ENCODE measurements at places on chromosomes 6 and 20.
A peak's percentile ranks its signal among the peaks of the same experiment; 100 is the strongest.

- H3K27me3 ChIP-seq, result no peaks in the 10 kb centered on the region
- H3K27ac ChIP-seq, result no peak overlapping the region
- peaks cover 16% of the 10 kb centered on the region for H3K4me1 ChIP-seq
Observed at GRCh38 chr6:146856296-146856695, 257.5 kb downstream of the ADGB start.

DNA sequence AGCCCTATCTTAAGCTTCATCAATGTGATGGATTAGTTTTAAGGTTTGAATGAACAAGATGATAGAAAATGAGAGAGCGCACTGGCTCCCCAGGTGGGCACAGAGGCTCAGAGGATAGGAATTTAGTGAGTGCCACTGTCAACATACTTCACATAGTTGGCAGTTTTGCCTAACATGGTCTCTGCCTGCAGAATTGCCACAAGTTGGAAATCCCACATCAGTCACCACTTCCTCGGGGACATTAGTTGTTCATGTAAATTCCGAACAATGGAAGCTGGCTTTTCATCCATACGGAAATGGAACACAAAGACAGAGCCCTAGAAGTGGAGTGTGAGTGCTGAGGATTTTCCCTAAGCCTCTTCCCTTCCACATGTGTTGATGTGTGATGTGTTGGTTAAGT lies 123.9 kb upstream of the PHACTR1 start:
- H3K27me3 ChIP-seq, result no peaks in the 10 kb centered on the region
- H3K27ac ChIP-seq, result no peak overlapping the region
- no peaks in the 10 kb centered on the region for H3K36me3 ChIP-seq
- no peak for DNase-seq

DNA sequence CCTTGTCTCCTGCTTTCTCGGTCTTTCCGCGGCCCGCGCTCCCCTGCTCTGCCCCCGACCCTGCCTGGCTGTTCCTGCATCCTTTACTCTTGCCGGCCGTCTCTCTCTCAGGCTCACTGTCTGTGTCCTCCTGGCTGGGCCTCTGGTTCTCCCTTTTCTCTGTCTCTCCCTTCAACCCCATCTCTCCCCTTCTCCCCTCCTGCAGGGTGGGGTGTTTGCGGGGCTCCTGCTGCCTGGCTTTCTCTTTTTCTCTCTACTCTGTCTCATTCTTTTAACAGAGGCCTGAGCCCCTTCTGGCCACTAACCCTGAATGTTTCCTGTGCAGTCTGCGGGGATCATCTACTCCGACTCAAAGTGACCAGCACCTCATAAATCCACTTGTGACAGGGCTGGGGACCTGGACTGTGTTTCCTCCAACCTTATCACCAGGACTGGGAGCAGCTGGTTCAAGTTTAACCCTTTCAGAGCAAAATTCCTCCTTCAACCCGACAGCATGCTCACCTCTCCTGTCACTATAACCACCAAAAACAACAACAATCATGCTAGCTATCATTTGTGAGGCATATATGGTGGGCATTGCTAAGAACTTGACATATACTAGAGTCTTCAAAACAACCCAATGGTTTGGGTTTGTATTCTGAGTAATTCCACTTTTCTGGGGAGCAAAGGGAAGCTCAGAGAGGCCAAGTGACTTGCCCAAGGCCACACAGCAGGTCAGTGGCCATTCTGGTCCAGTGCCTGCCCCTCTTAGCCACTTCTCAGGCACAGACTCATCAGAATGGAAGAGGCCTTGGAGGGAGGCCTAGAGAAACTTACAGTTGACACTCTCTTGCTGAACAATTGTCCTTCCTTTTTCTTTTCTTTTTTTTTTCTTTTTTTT lies 811 bp upstream of the RSPO4 start:
- peak; percentile 6 for DNase-seq
- H3K4me3 ChIP-seq, result peak overlapping the region; percentile 36
- no peak overlapping the region for H3K27ac ChIP-seq
- no peaks in the 10 kb centered on the region for H3K36me3 ChIP-seq

GRCh38 chr20:33437141-33437911 lies 6.2 kb downstream of the SNTA1 start:
- H3K36me3 ChIP-seq, result no peaks in the 10 kb centered on the region
- DNase-seq, result no peak
- H3K4me3 ChIP-seq, result no peak overlapping the region
- no peaks in the 10 kb centered on the region for H3K27me3 ChIP-seq
- H3K27ac ChIP-seq, result no peak overlapping the region

GRCh38 chr20:41218466-41218865 lies 81.1 kb downstream of the PLCG1 start:
- no peaks in the 10 kb centered on the region for H3K27me3 ChIP-seq
- peaks cover 34% of the 10 kb centered on the region for H3K4me1 ChIP-seq
- H3K4me3 ChIP-seq, result no peak overlapping the region
- DNase-seq, result peak; percentile 86
- H3K36me3 ChIP-seq, result no peaks in the 10 kb centered on the region

- no peak overlapping the region for H3K27ac ChIP-seq
- H3K4me3 ChIP-seq, result no peak overlapping the region
- H3K27me3 ChIP-seq, result no peaks in the 10 kb centered on the region
Observed at GRCh38 chr20:58553166-58553696, 38.0 kb upstream of the APCDD1L start.

DNA sequence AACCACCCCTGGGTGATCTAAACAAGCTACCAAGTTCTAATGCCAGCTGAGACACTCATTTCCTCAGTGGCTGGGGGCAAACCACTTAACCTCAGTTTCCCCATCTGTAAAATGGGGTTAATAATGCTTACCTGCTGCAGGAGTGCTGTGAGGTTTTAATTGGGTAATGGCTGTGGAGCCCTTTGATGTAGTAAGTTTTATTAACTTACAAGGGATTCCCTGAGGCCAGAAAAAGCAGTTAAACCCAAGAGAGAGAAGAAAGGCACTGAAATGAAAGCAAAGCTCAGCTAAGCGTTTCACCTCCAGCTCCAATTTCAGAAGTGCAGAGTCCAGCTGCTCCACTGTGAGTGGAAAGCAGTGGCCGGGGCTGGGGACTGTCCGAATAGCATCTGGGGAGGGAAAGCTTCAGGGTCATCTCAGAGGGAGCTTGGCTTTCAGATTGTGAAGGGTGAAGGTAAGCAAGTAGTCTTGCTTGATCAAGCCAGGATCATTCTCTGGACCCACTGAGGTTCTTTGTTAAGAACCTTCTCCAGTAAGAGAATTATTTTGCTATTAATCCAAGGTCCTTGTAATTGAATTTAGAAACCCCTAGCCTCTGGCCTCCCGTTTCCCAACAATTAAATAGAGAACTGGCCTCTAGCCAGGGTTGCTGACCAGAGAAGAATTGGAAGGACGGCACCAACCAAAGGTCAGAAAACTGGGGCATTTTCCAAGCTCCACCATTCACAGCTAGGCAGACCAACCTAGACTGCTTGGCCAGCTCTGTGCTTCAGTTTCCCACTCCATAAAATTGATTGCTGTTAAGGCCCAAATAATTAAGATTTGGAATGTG lies 20.9 kb upstream of the TCP11 start:
- DNase-seq, result no peak
- no peak overlapping the region for H3K27ac ChIP-seq
- H3K27me3 ChIP-seq, result no peaks in the 10 kb centered on the region
- H3K36me3 ChIP-seq, result no peaks in the 10 kb centered on the region
- peaks cover 10% of the 10 kb centered on the region for H3K4me1 ChIP-seq

GRCh38 chr20:56358070-56358469 lies 704 bp upstream of the FAM210B start:
- peak overlapping the region; percentile 33 for H3K27ac ChIP-seq
- peak; percentile 51 for DNase-seq
- no peaks in the 10 kb centered on the region for H3K27me3 ChIP-seq

DNA sequence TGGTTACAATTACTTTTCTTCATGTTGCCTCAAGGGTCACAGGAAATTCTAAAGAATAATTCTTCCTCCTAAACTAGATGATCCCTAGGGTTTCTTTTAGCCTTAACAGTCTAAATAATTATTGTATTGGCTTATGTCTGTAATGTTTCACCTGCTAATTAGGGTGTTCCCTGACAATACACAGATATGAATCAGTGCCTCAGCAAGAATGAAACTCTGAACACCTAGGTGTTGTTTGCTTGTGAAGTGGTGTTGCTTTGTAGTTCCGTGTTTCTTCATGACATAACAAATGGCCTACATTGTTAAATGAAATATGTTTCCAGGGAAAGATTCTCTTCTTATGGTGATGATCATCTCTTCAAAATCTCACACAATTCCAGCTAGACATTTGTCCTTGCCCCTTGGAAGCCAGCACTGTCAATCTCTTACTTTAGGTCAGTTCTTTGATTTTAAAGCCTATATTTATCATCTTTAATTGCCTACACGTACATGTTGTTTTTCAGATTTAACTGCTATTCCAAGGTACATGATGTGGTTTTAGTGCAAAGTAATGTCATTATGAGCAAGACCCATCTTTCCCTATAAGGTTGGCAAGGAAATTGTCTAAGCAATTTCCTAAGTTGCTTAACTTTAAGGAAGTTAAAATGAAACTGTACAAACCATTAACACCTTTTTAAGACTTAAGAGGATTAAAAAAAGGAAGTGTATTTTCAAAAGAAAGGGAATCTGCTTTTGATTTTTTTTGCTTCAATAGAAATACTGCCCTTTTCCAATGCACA lies 111.9 kb downstream of the TBC1D7 start:
- H3K4me1 ChIP-seq, result peaks cover 6% of the 10 kb centered on the region
- DNase-seq, result no peak
- H3K27me3 ChIP-seq, result no peaks in the 10 kb centered on the region
- no peak overlapping the region for H3K4me3 ChIP-seq

- no peaks in the 10 kb centered on the region for H3K36me3 ChIP-seq
- H3K27me3 ChIP-seq, result no peaks in the 10 kb centered on the region
- DNase-seq, result no peak
Observed at GRCh38 chr6:160428818-160429619, 80.8 kb downstream of the SLC22A3 start.

DNA sequence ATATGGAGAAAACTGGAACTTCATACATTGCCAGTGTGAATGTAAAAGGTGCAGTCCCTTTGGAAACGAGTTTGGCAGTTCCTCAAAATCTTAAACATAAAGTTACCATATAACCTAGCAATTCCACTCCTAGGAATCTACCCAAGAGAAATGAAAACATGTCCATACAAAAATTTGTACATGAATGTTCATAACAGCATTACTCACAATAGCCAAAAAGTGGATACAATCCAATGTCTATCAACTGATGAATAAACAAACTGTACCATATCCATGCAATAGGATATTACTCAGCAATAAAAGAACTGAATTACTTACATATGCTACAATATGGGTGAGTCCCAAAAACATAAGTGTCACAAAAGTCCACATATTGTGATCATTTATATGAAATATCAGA lies 48.7 kb upstream of the ERVFRD-1 start:
- no peaks in the 10 kb centered on the region for H3K27me3 ChIP-seq
- H3K36me3 ChIP-seq, result no peaks in the 10 kb centered on the region
- no peak for DNase-seq

DNA sequence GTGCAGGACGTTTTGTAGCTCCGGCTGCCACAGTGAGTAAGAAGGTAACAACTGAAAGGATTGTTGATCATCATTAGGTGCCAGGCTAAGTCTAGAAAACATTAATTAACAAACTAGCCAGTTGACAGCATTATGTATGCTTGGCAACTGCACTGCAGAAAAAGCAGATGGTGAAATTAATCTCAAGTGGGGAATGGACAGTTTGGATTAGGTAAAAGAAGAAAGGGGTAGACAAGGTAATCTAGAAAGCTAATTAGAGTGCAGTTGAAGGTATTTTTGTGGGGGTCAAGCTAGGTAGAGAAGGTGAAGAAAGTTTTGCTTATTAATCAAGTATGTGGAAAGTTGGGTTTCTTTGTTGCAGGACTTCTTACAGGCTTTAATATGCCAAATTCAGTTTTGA lies 69.7 kb upstream of the HINT3 start:
- no peaks in the 10 kb centered on the region for H3K4me1 ChIP-seq
- no peak overlapping the region for H3K27ac ChIP-seq

DNA sequence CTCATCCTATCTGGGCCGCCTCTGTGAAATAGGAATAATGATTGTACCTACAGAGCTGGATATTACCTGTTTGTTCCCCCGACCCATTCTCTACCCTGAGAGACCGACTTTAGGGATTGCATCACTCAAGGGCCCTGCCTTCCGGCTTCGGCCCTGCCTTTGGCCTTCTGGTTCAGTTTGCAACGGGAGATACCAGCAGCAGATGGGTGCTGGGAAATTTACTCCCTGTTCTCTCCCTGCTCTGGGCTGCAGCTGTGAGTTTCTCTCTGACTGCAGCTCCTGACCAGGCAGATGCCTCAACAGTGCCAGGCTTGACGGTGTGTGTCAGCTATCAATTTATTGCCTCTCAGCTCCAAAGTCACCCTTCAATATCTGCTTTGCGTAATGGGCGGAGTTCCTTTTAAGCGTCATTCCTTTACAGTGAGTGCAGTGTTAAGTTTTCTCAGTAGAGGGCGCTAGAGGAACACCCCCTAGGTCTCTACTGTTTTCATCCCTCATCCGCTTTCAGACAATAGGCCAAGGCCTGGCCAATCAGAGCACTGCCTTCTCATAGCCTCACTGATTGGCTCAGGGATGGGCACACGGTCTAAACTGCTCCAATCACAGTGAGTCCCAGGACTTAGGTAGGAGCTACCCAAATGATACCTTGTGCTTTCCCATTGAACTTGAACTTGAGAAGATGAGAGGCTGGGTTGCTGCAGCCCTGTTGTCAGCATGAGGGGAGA lies 30.0 kb downstream of the KCNG1 start:
- no peaks in the 10 kb centered on the region for H3K36me3 ChIP-seq
- H3K27ac ChIP-seq, result no peak overlapping the region
- DNase-seq, result peak; percentile 74
- H3K4me1 ChIP-seq, result peaks cover 7% of the 10 kb centered on the region
- no peaks in the 10 kb centered on the region for H3K27me3 ChIP-seq
- no peak overlapping the region for H3K4me3 ChIP-seq

DNA sequence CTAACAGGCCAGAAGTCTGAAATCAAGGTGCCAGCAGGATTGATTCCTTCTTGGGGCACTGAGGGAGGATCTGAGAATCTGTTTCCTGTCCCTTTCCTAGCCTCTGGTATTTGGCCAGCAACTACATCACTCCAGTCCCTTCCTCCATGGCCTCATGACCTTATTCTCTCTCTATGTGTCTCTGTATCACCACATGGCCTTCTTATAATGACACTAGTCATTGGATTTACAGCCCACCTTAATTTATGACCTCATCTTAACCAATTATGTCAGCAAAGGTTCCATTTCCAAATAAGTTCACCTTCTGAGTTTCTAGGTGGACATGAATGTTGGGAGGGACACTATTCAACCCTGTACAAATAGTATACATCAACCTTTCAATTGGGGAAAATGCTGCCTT lies 29.3 kb downstream of the SCML4 start:
- no peak for DNase-seq
- H3K36me3 ChIP-seq, result no peaks in the 10 kb centered on the region
- H3K27ac ChIP-seq, result no peak overlapping the region
- no peak overlapping the region for H3K4me3 ChIP-seq

- H3K4me1 ChIP-seq, result no peaks in the 10 kb centered on the region
- DNase-seq, result no peak
- no peak overlapping the region for H3K4me3 ChIP-seq
- H3K27ac ChIP-seq, result no peak overlapping the region
Observed at GRCh38 chr6:163136681-163137397, 277.7 kb upstream of the QKI start.

GRCh38 chr20:48492715-48493070 lies 335.1 kb downstream of the PREX1 start:
- H3K27me3 ChIP-seq, result peaks cover 5% of the 10 kb centered on the region
- H3K4me3 ChIP-seq, result no peak overlapping the region
- no peak for DNase-seq

- DNase-seq, result peak; percentile 43
- no peaks in the 10 kb centered on the region for H3K4me1 ChIP-seq
- H3K4me3 ChIP-seq, result no peak overlapping the region
- H3K27me3 ChIP-seq, result no peaks in the 10 kb centered on the region
- no peak overlapping the region for H3K27ac ChIP-seq
- no peaks in the 10 kb centered on the region for H3K36me3 ChIP-seq
Observed at GRCh38 chr20:46939031-46939965, 44.7 kb downstream of the EYA2 start.
